ENCODE measurements at places on chromosomes 3 and 15.
A peak's percentile ranks its signal among the peaks of the same experiment; 100 is the strongest.

GRCh38 chr15:59299929-59300617 lies 72.6 kb downstream of the MYO1E start:
- DNase-seq: peak; percentile 51

GRCh38 chr3:58556761-58557221 lies 19.8 kb upstream of the ACOX2 start:
- DNase-seq: no peak

GRCh38 chr3:163481738-163482137 lies 1596.6 kb downstream of the SI start:
- no peak for DNase-seq

- DNase-seq: no peak
Measured at GRCh38 chr15:41671656-41672648, 11.7 kb downstream of the MGA start.

DNA sequence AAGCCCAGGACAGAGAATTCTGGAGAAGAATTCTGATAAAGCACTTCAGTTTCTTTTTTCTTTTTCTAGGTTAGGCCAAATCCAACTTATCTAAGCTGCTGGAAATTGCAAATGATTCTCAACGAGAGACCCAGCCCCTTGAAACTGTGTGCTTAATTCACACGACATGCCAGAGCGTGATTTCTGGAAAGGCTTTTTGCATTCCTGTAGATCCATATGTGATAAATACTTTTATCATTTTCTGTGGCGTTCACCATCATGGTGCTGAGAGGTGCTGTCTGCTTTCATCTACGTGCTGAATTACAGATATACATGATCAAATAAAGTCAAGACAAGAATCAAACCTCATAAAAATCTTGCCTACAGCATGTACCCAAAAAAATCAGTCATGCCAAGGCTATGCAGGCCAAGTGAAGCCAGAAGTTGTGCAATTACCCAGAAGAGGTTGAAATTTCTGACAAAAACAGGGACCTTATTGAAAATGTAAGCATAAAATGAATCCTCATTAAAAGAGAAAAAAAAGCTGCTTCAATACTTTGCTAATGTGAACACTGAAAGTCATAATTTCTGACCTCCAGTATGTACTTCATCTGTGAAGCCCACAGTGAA lies 10.8 kb upstream of the MEF2A start:
- DNase-seq: no peak

GRCh38 chr15:66057089-66057488 lies 187.8 kb downstream of the RAB11A start:
- no peak for DNase-seq

- no peak for DNase-seq
Measured at GRCh38 chr3:105772635-105773034, 96.2 kb downstream of the CBLB start.

DNA sequence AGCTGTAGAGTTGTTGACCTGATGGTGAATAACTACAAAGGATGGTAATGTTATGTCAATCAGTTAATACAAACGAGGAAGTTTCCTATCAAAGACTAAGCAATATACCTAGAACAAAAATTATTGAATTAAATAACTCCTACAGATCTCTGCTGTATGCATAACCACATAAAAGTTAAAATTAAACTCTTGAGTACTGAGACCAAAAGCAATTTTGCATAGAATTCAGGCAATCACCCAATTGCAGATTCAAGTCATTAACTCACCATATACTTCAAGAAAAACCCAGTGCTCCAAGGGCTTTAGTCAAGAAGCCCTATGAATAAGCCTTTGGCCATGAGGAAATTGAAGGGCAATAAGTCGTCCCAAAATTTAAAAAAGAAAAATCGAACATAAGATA lies 518.8 kb downstream of the MECOM start:
- DNase-seq: no peak

DNA sequence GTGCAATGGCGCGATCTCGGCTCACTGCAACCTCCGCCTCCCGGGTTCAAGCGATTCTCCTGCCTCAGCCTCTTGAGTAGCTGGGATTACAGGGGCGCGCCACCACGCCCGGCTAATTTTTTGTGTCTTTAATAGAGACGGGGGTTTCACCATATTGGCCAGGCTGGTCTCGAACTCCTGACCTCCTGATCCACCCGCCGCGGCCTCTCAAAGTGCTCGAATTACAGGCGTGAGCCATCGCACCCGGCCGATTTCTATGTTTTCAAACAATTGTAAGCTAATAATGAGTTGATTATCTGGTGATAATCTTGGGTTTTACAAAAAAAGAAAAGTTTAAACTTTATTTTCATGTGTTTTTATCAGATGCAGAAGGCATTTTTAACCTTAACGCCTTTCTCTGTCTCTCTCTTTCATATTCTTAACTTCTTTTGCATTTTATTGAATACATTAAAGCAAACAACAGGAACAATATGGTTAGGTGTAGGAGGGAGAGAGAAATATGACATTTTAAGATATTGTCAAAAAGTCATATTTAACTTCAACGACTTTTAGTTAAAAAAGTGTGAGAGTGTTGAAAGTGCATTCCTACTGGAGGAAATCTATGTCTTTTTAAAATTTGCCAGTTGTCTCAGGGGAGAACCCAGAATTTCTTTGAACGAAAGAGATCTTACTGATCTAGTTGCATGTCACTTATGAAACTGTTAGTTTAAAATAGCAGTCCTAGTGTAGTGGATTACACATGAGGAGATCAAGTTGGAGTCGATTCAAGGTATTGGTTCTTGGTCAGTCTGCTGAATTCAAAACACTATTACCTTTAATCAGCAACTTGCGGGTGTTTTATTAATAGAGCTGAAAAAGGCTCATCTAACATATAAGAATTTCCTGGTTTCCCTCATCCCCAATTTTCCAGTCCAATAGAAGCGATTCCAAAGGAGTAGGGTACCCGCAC lies 3.4 kb upstream of the MEIS2 start:
- no peak for DNase-seq

- no peak for DNase-seq
Measured at GRCh38 chr15:85142312-85142711, 160.7 kb downstream of the PDE8A start.

DNA sequence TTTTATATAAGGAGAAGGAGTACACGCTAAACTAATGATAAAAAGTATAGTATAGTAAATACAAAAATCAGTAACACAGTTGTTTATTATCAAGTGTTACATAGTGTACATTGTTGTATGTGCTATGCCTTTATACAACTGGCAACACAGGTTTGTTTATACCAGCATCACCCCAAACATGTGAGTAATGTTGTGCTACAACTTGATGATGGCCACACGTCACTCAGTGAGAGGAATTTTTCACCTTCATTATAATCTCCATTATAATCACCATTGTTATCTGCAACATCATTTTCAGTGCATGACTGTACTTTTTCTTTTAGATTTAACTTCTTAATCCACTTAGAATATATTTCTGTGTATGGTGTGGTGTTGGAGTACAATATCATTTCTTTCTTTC lies 204.0 kb upstream of the CTNNB1 start:
- no peak for DNase-seq

DNA sequence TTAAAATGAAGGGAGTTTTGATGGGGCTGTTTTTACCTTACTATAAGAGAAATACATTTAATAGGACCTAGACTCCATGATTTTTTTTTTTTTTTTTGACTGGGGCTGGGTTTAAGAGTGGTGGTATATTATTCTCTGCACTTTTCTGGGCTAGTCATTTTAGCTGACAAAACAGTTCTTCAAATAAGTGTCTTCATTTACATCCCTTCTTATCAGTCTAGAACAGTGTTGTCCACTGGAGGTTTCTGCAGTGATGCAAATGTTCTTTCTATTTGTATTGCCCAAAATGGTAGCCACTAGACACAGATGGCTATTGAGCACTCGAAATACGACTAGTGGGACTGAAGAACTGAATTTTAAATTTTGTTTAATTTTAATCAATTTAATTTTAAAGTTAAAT lies 37.2 kb downstream of the KLHL18 start:
- no peak for DNase-seq

DNA sequence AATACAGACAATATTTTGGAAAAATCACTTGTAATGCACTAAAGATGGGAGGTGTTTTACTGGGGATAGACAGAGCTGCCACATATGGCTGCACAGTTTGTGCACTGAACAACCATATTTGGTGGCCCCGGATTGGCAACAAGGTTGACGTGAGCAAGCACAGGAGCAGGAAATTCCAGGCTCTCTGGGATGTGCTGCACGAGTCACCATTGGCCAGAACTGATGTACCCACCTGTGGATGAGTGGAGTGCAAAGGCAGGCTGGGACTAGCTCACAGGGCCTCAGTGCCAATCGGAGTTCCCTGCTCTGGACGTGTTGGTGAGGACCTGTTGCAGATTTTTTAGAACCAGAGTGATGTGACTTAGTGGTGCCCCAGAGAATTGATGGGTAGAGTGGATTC lies 42.0 kb upstream of the SCAANT1 start:
- DNase-seq: no peak

DNA sequence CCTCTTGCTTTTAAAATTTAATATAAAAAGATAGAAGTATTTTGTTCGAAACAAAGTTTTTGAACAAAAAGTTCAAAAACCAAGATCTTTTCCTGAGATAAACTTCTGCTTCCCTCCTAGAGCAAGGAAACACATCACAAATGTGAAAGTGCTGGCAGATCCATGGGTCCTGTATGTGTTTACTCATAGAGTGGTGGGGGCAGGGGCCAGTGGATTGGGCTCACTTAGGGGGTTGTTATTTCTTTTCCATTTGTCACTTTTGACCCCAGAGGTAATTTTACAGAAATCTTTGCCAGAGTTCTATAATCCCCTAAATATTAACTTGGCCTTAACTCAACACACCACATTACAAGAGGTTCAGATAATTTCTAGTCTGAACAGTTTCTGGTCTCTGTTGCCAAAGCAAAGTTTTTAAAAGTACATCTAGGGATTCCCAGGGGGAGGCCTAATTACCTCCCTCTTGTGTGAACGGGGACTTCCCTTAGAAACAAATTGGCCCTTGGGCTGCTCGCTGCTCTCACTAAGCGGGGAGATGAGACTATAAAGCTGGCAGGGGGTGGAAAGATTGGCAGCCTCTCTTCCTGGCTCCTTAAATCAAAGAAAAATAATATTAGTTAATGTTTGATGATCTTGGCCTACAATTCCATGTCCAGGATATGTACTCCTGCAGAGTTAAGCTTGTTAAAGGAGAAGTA lies 66.8 kb upstream of the PTX3 start:
- DNase-seq: no peak

DNA sequence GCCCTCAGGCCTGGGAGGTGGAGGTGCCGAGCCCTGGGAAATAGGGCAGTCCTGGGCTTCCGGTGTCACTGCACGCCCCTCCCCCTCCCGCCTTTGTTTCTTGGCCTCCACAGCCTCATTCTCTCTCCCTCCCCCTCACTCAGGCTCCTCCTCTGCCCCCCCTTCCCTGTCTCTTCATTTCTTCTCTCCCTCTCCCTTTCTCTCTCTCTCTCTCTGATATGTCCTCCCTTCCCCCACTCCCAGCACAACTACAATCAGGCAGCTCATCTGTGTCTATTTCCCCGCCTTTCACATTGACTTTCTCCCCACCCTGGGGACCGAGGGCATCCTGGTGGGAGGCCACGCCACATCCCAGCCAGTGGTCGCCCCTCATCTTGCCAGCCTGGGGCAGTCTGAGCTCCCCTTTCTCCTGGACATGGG lies 40.2 kb downstream of the IDH2 start:
- DNase-seq: peak; percentile 43
